Bronchial smooth muscle cell (primary cell): ENCODE measurements at places on chromosomes 4 and X. TPM values are rescaled to one million over a fixed set of nuclear protein-coding genes. Genes with fewer than 3 reads are reported as not detected.

Gene UGT2B10
- not detected in 2 replicates for total RNA-seq

Gene USP17L13
- total RNA-seq: not detected in 2 replicates

Gene KCTD8
- 0.32 TPM in 1 of 2 replicates, not detected in the other for total RNA-seq

Gene NPY1R
- total RNA-seq: not detected in 2 replicates
